ENCODE measurements at places on chromosomes 13 and 19. TPM values are rescaled to one million over a fixed set of nuclear protein-coding genes. Genes with fewer than 3 reads are reported as not detected.
A peak's percentile ranks its signal among the peaks of the same experiment; 100 is the strongest.

The SLC17A7 gene
- total RNA-seq: not detected

The PLEKHA4 gene
- 20.0 TPM for total RNA-seq

DNA sequence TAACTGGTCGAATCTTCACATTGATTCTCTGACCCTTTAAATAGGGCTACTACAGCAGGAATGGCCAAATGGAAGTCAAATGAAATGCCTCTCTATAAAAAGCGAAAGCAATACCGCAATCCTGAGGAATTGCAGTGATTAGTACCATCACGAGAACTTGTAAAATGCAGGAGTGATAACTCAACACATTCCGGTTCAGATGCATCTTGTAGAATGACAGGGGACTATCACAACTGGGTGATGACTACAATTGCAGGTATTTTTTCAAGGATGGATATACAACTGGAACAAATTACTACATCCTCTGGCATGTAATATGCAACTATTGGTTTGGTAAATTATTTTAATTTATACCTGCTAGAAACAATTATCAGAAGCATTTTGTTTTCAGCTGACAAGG, 140.4 kb downstream of the PCDH20 start:
- no peak for DNase-seq

The POP4 gene
- 68.1 TPM for total RNA-seq

DNA sequence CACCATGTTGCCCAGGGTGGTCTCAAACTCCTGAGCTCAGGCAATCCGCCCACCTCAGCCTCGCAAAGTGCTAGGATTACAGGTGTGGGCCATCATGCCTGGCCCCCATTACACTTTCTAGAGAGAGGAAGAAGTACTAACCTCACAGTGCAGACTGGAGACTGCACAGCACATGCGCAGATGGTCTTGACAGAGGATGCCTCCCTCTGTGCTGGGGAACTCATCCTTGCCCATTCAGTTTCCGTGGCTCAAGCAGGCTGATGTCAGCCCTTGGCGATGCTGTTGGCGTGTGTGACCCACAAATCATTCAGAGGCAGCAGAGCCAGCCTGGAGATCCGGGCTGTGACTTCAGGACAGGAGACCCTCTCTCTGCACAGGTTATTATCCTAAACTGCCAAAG, 14.6 kb upstream of the FFAR2 start:
- DNase-seq: no peak

DNA sequence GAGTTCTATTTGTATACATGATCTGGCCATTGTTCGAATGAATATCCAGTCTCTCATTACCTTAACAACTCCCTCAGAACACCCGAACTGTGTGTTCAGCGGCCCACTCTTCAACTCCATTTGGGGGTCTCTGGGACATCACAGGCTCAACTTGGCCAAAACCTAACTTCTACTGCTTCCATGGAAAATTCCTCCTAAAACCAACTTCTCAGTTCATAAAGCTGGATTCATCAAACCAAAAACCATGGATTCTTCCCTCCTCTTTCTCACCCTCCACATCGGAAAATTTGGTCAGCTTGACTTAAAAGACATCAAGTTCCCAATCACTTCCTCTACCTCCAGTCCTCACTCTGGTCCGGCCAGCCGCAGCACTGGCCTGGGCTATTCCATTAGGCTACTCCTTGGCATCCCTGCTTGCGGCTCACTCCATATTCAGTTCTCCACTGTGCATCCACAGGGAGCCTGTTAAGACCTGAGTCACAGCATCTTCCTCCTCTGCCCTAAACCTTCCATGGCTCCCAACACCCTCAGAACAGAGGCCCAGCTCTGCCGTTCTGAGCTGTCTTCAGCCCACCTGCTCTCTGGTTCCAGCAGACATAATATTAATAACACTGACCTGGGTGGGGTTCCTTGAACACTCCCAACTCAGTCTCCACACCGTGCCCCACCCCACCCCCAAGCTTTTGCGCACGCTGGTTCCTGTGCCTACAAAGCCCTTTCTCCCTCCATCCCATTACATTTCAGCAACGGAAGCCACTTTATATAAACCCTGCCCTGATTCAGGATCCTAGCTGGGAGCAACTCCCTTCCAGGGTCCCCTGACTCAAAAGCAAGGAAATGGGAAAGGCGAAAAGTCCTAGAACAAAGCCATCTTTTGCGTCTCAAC, 1.1 kb downstream of the ZNF792 start:
- no peak for DNase-seq

GRCh38 chr19:46610851-46611770, 10.0 kb downstream of the CALM3 start:
- peak; percentile 25 for DNase-seq

- no peak for DNase-seq
Observed at GRCh38 chr13:42106998-42107397, 58.5 kb downstream of the DGKH start.

DNA sequence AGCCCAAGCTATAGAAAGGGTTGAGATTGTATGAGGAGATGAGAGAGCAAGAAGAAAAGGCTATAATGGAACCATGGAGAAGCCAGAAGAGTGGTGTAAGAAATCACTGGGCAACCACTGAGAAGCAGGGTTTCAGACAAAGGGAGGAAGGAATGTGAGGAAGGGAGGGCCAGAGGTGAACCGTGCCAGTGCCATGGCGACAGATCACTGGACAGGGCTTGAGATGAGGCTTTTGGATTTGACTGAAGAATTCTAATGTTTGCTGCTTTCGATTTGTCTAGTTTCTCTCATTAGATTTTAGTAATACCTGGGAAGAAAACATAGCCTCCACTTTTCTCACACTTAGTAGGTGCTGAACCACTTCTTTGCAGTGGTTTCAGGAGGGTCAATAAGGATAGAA, 6.3 kb upstream of the GPR183 start:
- DNase-seq: no peak

DNA sequence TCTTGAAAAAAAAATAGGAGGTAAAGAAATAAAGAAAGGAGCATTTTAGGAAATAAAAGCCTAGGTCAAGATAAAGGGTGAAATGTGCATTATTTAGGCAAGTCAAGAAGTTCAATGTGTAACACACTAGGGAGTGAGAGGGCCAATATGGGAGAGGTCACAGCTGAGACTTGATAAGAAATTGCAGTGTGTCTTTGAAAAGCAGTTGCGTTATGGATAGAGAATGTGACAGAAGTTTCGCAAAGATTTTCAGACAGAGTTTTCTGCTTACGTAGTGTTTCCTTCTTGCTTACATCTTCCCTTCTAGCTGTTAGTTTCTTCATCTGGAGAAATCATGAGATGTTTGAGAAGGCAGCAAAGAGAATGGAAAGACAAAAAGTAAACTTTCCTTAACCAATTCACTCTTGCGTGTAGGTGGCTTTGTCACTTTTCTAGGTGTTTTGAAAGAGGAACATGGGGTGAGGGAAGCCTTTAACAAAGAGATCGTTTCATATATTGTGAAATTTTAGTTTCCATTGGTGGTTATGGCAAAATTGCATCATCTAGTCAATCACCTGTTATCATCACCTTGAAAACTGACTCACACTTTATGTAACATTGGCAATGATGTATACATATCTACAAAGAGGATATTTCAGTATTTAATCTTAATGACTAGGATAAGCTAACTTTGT, 975.5 kb downstream of the OLFM4 start:
- DNase-seq: no peak

The ZNF526 gene
- total RNA-seq: 7.8 TPM

The GNG7 gene
- 0.83 TPM for total RNA-seq

The SGCG gene
- 1.5 TPM for total RNA-seq

DNA sequence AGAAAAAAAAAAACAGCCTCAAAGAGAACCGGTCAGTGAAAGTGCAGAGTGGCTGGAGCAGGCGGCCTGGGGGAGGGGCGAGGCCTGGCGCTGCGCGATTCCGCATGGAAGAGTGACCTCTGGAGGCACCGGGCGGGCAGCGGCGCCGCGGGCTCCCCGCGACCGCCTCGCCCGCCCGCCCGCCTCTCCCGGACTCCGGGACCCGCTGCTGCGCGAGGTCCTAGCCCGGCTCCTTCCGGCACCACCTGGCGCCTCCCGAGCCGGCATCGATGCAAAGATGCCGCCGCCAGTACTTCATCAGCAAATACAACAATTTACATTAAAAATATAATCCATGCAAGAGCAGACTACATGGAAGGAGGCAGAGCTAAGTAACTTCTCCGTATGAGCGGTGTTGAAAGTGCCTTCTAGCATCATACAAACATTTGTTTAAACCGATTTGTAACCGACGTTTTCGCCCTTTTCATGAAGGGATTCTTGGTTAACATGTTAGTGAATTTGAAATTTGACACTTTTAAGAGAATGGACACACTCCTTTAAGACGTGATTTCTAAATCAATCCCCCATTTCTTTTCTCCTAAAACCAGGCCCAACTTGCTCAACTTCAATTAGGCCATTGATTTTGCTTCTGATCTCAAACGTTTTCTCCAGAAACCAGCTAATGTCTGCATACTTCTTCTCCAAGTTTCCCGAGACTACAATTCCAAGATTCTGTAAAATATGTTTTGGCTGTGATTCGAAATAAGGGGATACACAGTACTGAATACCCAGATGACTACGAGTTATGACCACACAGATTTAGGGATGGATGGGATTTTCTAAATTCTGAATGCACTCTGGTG, 2.1 kb downstream of the EFNB2 start:
- peak; percentile 88 for DNase-seq

The TBXA2R gene
- total RNA-seq: 0.77 TPM

DNA sequence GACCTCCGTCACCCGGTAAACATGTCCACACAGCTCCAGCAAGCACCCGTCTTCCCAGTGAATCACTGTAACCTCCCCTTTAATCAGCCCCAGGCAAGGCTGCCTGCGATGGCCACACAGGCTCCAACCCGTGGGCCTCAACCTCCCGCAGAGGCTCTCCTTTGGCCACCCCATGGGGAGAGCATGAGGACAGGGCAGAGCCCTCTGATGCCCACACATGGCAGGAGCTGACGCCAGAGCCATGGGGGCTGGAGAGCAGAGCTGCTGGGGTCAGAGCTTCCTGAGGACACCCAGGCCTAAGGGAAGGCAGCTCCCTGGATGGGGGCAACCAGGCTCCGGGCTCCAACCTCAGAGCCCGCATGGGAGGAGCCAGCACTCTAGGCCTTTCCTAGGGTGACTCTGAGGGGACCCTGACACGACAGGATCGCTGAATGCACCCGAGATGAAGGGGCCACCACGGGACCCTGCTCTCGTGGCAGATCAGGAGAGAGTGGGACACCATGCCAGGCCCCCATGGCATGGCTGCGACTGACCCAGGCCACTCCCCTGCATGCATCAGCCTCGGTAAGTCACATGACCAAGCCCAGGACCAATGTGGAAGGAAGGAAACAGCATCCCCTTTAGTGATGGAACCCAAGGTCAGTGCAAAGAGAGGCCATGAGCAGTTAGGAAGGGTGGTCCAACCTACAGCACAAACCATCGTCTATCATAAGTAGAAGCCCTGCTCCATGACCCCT, 9.0 kb upstream of the CEACAM5 start:
- no peak for DNase-seq

GRCh38 chr13:52926971-52927370, 78.5 kb upstream of the PCDH8 start:
- no peak for DNase-seq

- DNase-seq: peak; percentile 57
Observed at GRCh38 chr13:44197791-44198770, 175.5 kb upstream of the SERP2 start.

DNA sequence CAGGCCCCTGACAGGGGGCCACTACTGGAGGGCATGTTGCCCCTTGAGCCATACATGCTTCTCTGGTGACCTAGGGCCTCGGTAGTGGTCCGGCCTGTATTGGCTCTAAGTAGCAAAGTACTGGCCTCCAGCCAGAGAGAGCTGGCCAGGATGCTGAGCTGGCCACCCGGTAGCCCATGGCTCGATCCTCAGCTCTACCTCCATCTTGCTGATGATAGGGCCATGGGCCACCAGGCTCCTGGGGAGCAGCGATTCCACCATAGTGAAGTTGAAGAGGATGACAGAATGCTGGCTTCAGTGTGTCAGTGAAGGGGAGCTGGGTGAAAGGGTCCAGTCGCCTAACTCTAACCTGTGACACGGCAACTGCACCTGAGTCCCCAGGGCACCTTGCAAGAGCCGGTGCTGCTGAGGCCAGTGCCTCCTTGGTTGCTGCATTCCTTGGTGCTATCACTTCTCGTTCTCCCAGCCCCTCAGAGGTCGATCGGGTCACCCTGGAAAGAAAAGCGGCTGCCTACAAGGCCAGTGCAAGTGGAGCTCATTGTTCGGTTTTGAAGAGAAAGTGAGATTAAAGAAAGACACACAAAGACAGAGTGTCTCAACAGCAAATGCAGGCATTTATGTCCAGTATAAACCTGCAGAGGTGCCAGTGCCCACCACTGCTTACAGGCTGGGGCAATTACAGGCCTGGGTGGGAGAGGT, 5.0 kb downstream of the FPR3 start:
- no peak for DNase-seq

- peak; percentile 77 for DNase-seq
Observed at GRCh38 chr19:13597640-13598039, 91.4 kb upstream of the CACNA1A start.

- peak; percentile 72 for DNase-seq
Observed at GRCh38 chr19:40006273-40006691, 9.4 kb downstream of the ZNF546 start.

GRCh38 chr13:75437582-75438318, 44.2 kb downstream of the TBC1D4 start:
- peak; percentile 60 for DNase-seq

The C19orf38 gene
- 1.3 TPM for total RNA-seq

The CXCL17 gene
- total RNA-seq: not detected

DNA sequence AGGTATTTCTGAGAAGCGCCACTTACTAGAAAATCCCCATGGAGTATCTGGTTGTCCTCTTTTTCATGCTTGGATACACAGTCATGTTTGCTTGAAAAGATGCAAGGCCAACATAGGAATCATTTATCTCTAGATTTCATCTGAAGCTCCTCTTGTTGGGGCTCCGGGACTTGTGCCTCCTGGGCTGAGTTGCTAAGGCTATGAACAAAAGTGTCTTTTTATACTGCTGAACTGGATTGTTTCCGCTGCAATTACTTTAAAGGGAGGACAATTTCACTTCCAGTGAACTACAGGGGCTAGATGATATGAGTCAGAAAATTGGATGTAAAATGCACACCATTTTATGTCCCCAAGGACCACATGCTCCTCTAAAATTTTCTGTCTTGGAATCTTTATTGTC, 114.1 kb downstream of the TNFSF13B start:
- no peak for DNase-seq

DNA sequence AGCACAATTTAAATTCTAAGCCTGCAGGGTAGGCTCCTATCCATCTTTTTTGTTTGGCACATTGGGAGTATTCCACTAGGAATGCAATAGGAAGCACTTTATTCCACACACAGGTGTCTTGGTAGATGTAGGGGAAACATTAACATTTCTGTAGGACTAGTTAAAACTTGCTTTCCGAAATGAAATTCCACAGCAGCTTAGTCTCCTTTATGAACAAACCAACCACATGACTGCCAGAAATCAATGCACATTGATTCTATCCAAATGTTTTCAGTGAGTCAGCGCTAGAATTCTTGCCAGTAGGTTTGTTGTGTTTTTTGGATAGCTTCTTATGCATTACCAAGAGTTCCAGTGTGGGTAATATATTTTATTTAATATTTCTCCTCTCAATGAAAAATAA, 207.9 kb upstream of the CSNK1A1L start:
- peak; percentile 91 for DNase-seq

- DNase-seq: no peak
Observed at GRCh38 chr13:37212826-37213225, 107.4 kb upstream of the CSNK1A1L start.
